ENCODE measurements at places on chromosomes 3 and 15.

- peak; percentile 29 for DNase-seq
Observed at GRCh38 chr3:192816351-192816750, 89.0 kb upstream of the FGF12 start.

- no peak for DNase-seq
Observed at GRCh38 chr15:95295363-95295762, 1035.1 kb upstream of the NR2F2 start.

DNA sequence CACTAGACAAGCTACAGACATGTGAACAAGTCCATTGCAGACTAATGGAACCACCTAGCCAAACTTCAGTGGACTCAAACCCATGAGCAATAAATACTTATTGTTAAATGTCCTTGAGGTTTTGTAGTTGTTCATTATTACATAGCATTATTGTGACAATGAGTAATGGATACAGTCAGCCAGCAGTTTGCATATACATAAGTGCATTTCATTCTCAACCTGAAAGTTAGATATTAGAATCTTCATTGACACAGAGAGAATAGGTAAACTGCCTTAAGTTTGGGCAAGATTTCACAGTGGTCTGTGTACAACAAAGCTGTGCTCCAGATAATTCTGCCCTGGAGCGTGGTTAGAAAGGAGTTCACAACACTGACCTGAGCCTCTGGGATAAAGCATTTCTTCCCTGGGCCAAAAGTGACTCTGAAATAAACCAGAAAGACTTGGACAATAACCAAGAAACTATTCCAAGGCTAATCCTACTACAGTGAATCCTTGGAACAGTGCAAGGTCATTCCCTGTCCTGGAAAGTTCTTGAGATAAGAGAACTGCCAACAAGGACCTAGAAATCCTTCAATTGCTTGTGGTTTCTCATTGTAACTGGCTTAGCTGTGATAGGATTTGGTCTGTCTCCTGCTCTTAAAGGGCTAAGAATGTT is 225.5 kb upstream of the STT3B start:
- DNase-seq: no peak

DNA sequence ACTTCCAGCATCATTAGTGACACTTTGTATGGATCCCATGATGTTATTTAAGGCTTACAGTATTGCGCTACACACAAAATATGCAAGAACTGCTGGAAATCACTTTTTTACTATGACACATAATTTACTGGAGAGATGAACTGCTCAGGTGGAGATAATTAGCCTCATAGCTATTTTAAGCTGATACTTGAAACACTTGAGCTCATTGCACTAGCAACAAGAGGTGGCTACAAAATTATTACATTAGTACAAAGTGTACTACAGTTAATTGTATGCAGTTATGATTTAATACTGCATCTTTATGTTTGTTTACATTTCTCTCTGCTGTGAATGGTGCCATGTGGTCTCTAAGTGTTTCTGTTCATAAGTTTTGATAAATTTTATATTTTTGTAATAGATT is 6.5 kb upstream of the LZTFL1 start:
- no peak for DNase-seq
